Suppressor macrophage (primary cell): ENCODE measurements at places on chromosomes 6 and 20.

GRCh38 chr6:111805511-111806164 is 67.6 kb downstream of the FYN start:
- DNase-seq, result peak; percentile 88

DNA sequence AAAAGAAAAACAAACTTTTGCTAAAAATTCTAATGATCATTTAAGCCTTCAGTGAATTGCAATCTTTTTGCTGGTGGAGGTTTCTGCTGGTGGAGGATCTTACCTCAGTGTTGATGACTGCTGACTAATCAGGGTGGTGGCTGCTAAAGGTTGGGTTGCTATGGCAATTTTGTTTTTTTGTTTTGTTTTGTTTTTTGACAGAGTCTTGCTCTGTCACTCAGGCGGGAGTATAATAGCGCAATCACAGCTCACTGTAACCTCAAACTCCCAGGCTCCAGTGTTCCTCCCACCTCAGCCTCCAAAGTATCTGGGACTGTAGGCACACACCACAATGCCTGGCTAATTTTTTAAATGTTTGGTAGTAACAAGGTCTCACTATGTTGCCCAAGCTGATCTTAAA is 94.7 kb downstream of the ANKRD6 start:
- DNase-seq, result peak; percentile 35

DNA sequence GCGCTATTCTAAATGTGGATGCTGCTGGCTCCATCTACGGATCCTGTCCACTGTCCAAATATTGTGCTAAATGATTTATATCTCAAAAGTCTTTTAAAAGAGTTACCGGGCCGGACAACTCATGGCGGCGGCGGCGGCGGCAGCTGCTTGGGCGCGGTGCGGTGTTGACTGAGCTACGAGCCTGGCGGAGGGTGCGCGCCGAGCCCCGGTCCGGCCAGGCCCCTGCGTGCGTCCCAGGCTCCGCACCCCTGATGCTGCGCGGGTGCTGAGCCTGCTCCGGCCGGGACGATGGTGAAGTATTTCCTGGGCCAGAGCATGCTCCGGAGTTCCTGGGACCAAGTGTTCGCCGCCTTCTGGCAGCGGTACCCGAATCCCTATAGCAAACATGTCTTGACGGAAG is 303.4 kb downstream of the CENPW start:
- no peak for DNase-seq

GRCh38 chr6:127117979-127118297 is 533 bp upstream of the RSPO3 start:
- no peak for DNase-seq

DNA sequence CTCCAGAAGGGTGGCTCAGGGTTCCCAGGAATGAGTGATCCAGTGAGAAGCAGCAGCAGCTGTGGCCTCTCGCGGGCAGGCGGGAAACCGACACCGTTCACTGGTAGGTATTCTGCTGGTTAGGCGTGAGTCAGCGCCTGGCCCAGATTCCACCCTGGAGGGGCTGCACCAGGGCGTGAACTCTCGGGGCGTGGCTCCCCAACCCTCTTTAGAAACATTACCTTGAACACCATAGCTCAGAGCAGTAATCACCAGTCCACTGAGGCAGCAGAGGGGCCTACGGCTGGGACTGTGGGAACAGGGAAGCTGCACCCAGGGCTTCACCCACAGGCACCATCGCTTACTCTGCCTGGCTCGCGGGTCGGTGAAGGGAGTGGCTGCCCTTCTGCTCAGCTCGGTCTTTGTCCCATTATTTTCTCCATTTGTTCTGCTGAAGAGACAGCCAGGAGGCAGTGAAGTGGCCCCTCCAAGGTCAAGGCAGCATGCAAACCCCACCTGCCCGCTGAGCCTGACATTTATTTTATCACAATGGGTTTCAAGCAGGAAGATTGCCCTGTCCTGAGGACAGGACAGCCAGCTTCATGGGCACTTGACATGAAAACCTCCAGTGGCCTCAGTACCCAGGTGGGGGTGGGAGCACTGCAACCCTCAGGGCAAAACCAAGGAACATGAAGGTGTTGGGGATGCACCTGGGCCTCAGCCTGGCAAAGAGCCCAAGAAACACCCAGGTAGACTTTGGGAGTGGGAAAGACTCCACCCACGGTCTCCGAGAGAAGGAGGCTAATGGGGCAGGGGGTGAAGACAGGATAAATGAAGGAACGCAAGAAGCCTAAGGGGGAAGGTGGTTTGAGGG is 51.0 kb upstream of the CD93 start:
- DNase-seq, result no peak

DNA sequence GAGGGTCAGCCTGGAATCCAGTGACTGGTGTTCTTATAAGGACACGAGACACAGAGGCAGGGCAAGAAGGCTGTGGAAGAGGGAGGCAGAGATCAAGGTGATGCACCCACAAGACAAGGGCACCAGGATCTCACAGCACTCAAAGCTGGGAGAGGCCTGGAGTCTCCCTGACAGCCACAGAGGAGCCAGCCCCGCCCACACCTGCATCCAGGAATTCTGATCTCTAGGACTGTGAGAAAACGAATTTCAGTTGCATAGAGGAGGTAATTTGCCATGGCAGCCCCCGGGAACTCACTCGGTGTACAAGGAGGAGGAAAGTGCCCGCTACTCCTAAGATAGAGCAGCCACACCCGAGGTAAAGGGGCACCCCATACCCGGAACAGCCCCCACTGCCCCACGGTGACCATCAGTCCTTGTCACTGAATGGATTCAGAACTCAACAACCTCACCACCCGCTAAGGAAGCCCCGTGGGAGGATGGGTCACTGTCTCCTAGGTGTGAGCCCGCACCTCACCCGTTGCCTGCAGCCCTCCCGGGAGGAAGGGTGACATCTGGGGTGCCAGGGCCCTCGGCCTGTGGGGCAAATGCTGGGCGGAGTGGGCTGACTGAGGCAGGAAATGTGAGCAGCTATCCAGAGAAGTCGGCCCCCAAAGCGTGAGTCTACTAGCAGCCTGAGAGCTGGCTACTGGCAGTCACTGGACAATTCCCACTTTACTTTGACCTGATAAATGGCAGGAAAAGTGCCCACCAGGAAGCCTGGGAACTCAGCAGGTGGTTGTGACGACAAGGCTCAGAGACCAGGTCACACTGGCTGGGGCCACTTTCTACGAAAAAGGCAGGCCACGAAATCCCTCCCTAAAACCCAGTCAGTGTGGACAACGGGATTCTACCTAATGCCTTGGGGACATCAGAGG is 22.4 kb downstream of the DLL1 start:
- DNase-seq, result no peak

DNA sequence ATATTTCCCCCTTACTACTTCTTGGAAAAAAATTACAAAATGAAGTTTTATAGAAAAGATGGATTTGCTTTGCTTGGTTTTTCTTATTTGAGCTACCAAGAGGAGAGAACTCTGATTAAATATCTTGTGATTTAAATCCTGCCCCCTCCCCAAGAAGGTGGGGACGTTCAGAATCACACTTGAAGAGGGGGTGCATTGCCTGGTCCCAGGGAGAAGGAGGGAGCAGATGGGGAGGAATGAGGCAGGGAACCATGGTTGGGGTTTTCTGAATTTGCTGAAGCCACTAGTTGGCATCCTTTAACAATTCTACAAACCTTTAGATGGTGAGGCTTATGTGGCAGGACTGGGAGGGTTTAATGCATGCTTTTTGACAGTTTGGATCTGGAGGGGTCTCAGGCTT is 5.5 kb downstream of the PCK1 start:
- DNase-seq, result no peak

DNA sequence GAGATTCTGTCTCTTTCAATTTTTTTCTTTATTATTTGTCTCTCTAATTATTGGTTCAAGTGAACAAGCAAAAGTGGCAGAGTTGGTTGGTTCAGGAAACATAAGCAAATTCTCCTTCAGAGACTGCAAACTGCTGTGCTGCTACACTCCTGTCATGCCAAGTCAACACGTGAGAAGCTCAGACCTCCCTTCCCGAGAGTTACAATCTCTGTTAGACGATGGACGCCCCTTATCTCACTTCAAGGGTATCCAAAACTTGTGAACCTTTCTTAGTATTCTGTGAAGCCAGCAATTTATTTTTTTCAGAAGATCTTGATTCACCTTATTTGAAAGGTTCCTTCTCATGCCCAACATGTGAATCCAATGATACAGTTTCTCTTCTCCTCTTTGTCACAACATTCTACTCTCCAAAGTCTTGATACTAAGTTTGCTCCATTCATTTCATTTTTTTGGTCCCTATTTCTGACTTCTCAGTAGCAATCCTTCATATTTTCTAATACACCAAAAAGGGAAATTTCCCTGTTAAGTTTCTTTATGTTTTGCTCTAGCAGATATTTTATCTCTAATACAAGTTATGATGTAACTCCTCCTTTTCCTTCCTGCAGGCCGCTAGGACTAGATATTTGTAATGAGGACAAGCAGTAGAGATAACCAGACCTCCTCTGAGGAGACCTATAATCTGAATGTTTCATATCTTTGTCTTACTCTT is 448.8 kb upstream of the CITED2 start:
- no peak for DNase-seq

DNA sequence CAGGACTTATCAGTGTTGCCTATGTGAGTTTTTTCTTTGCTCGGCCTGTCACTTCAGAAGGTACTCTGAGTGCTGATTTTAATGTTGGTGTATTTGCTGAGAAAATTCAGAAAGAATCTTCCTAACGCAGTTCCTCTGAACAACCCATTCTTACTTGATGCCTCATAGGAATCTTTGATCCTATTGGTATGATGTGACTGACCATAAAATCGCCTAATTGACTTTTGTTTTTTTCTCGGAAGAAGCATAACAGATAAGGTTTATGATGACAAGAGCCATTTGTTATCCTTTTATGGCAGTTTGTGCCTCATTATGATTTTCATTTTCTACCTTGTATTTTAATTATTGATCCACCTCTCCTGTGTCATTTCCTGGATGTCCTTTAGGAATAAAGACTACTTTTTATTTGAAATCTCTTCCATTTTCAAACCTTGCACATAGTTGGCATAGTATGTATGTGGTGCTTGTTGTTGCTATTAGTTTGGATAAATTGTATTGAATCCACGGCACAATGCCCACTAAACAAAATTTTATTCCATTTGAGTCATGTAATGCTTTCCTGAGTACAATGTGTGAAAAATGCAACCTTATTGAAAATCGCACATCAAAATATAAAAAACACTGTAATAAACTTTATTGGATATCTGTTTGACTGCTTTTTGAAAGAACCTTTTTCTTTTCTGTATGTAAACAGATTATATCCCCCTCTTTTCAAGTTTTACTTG is 37.3 kb downstream of the LRRC1 start:
- DNase-seq, result no peak

DNA sequence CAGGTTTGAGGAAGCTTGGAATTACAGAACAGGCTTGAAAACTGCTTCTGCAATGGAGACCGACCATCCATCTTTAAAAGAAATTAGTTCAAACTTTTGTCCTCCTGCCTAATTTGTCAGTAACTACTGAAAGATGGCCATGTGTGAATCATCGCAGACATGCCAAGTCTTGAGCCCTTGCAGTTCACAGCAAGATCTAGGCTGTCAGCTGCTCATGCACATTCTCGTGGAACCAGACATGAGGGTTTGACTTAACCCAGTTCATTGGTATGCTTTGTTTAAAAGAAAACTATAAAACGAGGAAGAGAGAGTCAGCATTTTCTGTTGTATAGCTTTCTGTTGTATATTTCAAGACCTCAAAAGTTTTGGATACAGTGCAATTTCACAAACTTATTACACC is 74.0 kb upstream of the SAMD5 start:
- DNase-seq, result no peak

- DNase-seq, result no peak
These were observed 117.9 kb downstream of the GMDS start for GRCh38 chr6:2127484-2127911.

DNA sequence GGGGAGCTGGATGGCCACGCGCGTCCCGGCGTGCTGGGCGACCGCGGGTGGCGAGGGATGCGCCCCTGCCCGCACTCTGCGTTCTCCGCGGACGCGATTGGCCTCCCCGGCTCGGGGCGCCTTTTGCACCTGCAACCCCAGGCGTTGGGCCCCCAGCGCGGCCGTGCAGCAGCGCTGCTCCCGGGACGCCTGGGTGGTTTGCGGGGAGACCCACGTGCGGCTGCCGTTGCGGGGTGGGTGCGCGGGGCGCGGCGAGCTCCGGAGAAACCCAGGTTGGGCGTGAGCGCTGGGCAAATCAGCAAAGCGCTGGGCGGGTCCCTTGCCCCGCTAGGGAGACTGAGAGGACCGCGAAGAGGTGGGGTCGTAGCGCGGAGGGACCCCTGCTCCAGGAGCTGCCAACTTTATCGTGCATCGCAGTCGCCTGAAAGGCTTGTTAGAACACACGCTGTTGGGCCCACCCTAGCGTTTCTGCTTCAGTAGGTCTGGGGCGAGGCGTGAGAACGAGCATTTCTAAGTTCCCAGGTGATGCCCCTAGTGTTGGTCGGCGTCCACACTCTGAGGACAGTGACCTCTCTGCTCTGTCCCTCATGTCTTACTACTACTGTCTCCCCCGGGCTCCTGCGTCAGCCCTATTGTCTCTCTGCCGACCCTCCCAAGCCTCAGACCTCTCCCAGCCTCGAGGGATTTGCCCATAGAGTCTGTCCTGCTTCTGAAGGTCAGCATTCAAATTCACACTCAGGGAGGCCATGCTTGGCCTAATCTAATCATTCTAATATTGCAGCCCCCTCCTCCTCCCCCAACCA is 538 bp upstream of the ZFP64 start:
- DNase-seq, result peak; percentile 39

- DNase-seq, result no peak
These were observed 5.5 kb downstream of the SLC35B3 start for GRCh38 chr6:8429821-8430220.
